ENCODE measurements at places on chromosomes 7 and 10.

GRCh38 chr7:11319491-11320274, 346.0 kb downstream of the PHF14 start:
- no peak for DNase-seq

GRCh38 chr10:121553511-121554264, 44.6 kb downstream of the FGFR2 start:
- DNase-seq, result no peak

DNA sequence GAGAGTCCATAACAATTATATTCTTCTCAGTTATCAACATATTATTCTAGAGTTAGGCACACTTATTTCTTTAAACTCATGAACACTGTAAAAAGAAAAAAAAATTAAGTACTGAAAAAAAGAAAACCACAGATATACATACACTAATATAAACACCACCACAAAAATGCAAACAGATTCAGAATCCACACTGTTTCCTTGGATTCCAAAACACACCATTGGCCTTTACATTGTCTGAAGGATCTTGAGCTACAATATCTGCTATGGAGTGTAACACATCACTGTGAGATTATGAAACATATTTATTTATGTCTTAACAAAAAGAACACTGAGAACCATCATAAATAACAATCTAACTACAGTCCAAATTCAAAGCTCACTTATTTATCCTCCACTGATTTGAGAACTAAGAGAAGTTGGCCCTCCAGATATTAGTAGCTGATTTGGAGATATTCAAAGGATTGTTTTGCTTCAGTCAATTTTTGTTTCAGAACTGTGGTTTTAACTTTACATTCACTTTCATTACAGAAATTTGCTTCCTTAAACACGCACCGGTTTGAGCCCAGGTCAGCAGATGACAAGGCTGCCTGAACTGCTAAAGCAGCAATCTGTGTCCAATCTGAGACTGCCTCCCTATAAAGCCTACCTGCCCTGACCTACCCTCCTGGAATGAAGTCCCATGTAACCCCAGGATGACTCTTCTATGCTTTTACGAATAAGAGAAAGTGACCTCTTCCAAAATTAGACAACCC, 47.0 kb upstream of the CDK1 start:
- peak; percentile 52 for DNase-seq

DNA sequence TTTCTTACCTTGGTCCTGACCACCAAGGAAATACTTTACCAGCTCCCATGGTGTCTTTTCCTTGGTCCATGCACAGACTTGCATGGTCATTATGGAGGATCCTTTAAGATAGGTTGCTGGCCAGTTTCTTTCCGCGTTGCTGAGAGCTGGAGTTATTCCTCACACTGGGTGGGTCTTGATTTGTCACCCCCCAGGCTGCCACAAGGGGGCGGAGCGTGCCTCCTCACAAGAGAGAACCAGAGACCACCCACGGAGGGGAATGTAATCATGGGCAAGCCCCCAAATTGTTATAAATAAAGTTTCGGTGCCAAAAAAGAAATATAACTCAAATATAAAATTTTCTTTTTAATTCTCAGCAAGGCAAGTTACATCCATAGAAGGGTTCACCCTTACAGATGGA, 10.5 kb upstream of the TRIM24 start:
- DNase-seq, result no peak

DNA sequence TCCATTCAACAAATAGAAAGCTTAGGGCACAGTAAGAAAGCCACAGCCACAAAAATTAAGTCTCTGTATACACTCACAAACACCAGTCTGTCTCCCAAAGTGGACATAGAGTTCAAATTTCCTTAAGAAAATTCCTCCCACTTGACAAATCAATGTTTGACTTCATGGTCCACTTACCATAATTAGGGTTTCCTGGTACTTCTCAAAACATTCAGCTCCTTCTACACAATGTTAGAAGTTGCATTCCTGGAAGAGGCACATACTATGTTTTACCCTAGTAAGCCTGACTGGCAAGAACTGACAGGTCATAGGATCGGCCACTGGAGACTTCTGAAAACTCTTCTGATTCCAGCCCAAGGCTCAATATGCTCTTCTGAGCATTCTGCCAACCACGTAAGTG, 70.5 kb downstream of the CPXM2 start:
- DNase-seq, result no peak

DNA sequence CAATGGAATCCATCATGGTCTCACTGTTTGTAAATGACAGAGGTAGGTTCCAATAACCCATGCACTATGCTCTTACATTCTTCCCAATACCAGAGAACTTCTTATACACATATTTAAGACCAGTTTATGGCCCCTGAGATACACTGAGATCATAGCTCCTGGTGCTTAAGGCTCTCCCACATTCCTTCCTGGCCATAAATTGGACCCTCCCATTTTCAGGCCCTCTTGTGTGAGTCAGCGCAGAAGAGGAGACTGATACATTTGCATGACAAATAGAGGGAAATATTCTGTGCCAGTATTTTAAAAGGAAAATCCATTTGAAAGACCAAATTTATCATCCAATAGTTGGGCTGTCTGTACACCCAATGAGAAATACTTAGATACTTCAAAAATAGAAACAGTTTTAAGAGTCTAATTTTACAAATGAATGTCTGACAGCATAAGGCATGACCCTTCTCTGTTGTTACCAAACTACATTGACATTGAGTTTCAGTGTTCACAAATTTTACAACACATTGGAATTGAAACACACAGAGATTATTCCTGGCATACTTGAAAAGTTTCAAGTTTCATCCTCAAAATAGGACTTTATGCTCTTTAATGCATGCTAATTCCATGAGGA, 35.3 kb downstream of the SLC16A9 start:
- no peak for DNase-seq

DNA sequence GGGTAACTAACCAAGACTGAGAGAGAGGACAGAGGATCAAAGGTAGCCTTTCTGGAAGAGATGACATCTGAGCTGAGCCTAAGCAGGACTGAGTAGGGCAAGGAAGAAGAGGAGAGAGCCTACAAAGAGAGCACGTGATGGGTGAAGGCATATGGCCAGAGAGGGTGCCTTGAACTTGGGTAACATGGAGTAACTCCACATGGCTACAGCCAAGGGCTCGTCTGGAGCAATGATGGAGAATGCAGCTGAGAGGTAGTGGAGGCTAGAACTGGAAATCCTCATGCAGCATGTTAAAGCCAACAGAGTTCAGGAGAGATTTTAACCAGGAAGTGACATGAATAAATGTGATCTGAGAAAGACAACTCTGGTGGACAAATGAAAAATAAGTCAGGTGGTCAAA, 77.8 kb downstream of the LRRC17 start:
- no peak for DNase-seq

- DNase-seq, result no peak
These were observed 4.3 kb upstream of the CALU start for GRCh38 chr7:128734890-128735289.
